ENCODE measurements at places on chromosomes 16 and 17. TPM values are rescaled to one million over a fixed set of nuclear protein-coding genes. Genes with fewer than 3 reads are reported as not detected.

Gene TM4SF5
- not detected for total RNA-seq

DNA sequence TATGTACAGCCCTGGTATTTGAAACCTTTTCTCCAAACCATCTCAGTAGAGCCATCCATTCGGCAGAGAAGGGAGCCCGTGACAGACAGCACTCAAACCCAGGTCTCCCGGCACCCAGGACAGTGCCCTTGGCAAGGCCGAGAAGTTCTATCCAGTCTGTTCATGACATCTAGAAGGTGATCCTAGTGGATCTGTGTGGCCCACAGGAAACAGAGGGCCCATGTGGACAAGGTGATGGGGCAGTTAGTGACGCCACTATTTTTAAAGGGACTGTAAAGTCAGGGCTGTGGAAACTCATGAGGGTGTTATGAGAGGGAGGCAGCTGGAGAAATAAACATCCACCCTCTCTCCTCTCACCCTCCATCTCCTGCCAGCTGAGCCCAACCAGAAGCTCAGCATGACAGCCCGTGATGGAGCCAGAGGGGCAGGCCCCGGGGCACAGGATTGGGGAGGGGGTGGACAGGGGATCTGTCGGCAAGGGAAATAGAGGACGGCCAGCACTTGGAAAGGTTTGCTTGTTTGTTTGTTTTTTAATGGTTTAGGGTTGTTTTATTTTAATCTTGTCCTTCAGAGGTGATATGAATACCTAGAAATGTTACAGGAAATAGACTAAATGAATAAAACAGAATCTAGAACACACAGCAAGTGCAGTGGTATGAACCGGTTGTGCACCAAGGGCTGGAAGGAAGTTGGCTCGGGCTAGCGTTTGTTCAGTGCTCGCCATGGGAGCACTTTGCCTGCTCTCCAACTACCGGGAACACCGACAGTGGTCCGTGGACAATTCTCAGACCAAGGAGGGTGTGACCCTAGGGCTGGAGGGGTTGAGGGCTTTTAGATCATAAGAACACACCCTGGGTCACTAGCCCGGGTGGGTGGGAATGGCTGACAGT, 17.1 kb downstream of the MYLK3 start:
- no peaks in the 10 kb centered on the region for H3K27me3 ChIP-seq
- H3K4me3 ChIP-seq, result no peak overlapping the region
- no peak overlapping the region for H3K27ac ChIP-seq
- no peak for DNase-seq

Gene EPOP
- total RNA-seq, result 2.1 TPM

DNA sequence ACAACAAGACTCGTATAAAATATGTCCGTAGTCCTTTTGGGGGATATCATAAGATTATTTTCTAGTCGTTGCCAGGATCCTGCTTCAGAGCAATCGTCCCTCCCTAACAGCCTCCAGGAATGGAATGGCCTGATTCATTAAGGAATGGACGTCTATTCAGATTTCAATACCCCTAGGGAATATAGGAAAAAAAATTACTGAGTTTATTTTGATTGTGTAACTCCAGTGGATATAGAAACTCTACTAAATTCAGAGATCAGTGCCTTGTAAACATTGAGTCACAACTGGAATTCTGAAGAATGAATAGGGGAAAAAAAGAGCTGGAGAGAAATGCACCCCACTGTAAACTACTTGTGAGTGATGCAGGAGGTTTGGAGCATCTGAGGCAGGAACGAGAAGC, 1171.5 kb upstream of the GOT2 start:
- no peaks in the 10 kb centered on the region for H3K36me3 ChIP-seq
- no peaks in the 10 kb centered on the region for H3K27me3 ChIP-seq
- DNase-seq, result no peak
- no peak overlapping the region for H3K4me3 ChIP-seq

- H3K27ac ChIP-seq, result no peak overlapping the region
- H3K36me3 ChIP-seq, result no peaks in the 10 kb centered on the region
- no peaks in the 10 kb centered on the region for H3K4me1 ChIP-seq
Observed at GRCh38 chr16:57022445-57022844, 33.1 kb downstream of the NLRC5 start.

Gene PIK3R5
- total RNA-seq, result 28.6 TPM

DNA sequence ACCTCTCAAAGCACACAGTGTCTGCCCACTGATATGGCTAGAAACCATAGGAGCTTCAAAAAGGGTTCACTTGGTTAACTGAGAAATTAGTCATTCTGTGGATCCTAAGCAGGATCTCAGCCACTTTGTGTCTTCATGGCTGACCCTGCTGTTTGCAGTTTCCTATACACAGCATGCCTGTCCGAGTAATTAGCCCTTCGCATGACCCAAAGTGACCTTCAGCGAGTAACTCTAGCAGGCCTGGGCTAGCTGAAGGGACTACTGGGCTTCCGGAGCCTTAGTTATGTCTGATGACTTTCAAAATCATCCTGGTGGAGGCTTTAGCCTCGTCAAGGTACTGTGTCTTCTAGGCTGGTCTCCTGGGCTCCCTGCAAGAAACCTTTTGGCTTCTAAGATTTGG, 28.9 kb upstream of the FBXW10B start:
- no peaks in the 10 kb centered on the region for H3K36me3 ChIP-seq
- DNase-seq, result no peak
- no peaks in the 10 kb centered on the region for H3K27me3 ChIP-seq
- H3K4me3 ChIP-seq, result no peak overlapping the region
- no peaks in the 10 kb centered on the region for H3K4me1 ChIP-seq

- H3K4me1 ChIP-seq, result no peaks in the 10 kb centered on the region
- no peaks in the 10 kb centered on the region for H3K27me3 ChIP-seq
- no peak overlapping the region for H3K4me3 ChIP-seq
Observed at GRCh38 chr16:82004601-82005000, 6.7 kb downstream of the SDR42E1 start.

Gene IRX3
- 18.4 TPM for total RNA-seq

Gene CBX4
- 11.5 TPM for total RNA-seq

GRCh38 chr16:56747486-56748045, 17.6 kb downstream of the NUP93 start:
- peaks cover 5% of the 10 kb centered on the region for H3K4me1 ChIP-seq
- H3K27ac ChIP-seq, result no peak overlapping the region
- no peak overlapping the region for H3K4me3 ChIP-seq
- H3K27me3 ChIP-seq, result no peaks in the 10 kb centered on the region
- no peaks in the 10 kb centered on the region for H3K36me3 ChIP-seq
